RWPE2 (cell line): ENCODE measurements at places on chromosomes 2 and 18.
A peak's percentile ranks its signal among the peaks of the same experiment; 100 is the strongest.

DNA sequence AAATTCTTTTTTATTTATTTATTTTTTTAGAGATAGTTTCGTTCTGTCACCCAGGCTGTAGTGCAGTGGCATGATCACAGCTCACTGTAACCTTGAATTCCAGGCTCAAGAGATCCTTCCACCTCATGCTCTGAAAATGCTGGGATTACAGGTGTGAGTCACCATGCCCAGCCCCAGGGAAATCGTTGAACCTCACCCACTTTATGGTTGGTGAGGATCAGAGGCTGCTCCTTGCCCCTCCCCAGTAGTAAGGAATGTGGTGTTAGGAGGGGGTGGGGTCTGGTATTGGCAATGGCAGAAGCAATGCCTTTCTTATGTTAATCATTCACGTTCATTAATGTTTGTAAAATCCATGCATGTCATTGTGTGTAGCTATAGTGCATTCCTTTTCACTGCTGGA is 161.9 kb downstream of the SUCLG1 start:
- peak; percentile 79 for DNase-seq

- no peak for DNase-seq
Measured at GRCh38 chr2:54228945-54229344, 27.1 kb downstream of the TSPYL6 start.

DNA sequence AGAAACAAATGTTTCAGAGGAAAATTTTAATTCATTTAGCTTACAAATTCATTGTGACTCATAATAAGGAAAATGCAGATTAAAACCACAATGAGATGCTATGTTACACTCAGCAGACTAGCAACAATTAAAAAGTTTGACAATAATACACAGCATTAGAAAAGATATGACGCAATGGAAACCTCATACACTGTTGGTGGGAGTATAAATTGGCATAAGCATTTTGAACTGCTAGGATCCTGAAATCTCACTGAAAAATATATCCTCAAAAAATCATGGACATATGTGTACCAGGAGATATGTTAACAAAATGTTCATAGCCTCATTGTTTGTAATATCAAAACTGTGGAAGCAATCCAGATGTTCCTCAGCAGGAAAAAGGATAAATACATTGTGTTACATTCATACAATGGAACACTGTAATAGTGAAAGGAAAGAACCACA is 13.7 kb downstream of the CALCRL start:
- no peak for DNase-seq

- no peak for DNase-seq
Measured at GRCh38 chr2:240469740-240470139, 34.3 kb downstream of the GPC1 start.

DNA sequence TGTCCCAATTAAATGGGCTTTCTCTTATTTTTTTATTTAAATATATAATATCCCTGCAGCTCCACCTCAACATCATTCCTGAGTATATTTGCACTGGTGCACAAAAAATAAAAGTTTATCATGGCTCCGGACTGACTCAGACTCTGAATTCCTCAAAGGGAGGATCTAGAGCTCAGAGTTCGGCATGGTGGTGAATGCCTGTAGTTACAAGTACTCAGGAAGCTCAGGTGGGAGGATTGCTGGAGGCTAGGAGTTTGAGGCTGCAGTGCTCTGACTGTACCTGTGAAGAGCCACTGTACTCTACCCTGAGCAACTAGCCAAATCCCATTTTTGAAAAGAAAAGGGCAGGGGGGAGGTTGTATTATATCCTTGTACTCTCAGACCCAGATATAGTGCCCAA is 52.8 kb upstream of the NRXN1 start:
- DNase-seq, result no peak

- DNase-seq, result no peak
Measured at GRCh38 chr2:167992278-167992677, 255.1 kb downstream of the STK39 start.

- DNase-seq, result no peak
Measured at GRCh38 chr2:161283926-161284325, 24.3 kb upstream of the PSMD14 start.

DNA sequence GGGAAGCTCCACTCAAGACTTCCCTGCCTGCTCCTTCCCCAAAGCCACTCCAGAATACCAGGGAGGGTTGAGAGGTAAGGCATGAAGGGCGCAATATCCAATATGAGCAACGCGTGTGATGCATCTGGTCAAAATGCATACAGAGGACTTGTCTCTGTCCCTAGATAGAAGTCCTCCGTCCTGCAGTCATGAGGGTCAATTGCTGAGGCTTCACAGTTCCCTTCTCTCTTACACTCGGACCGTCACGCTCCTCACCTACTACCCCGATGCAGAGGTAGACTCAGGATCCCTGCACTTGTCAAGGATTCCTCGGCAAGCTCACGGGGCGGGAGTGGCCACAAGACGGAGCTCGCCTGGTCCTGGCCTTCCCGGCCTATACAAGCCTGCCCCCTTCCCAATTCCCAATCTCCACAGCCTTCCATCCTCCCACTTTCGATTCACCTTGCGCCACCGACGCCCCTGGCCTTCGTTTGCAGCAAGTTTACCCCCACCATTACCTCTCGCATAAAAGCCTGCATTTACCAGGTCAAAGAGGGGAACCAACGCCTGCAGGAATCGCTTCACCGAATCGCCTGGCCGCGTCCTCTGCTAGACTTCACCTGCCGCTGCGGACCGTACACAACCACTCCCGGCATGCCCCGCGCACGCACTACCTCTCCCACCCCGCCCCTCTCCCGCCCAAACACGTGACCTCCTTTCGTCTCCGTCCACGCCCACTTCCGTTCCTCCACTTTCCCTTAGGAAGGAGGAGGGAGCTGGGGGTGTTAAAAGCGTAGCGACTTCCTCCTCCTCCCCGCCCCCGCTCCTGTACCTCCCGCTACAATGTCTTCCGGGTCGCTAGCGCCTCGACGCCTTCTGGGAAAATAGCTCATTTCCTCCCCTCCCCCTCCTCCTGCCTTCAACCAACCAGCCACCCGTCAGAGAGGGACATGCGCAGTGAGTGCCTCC is at the start of gene ORC4:
TSS of gene ORC4 (minus strand) at position 627 of the 948 bp plus-strand sequence. CDS start 44,779 bp downstream, outside the sequence.
- peak; percentile 99 for DNase-seq

GRCh38 chr2:112254466-112255240 is at the start of gene ZC3H8:
TSS of gene ZC3H8 (minus strand) at chr2:112255042. CDS start at chr2:112254981, 61 bp downstream.
- DNase-seq, result peak; percentile 90

DNA sequence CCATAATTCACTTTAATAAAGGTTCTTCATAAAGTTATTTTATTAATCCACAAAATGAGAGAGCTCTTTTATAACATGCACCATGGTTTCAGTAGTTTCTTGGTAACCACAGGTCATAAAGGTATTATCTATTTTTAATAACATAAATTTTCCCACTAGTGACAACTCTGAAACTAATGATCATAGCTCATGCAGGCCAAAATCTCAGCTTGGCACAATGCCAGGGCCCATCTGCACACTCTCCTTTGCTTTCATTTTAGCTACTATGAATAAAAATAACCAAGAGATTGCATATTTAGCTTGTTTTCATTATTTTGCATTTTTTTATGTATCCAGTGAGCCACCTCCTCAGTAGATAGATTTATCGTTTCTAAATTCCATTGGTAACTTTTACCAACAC is 691.8 kb upstream of the CHAC2 start:
- no peak for DNase-seq

DNA sequence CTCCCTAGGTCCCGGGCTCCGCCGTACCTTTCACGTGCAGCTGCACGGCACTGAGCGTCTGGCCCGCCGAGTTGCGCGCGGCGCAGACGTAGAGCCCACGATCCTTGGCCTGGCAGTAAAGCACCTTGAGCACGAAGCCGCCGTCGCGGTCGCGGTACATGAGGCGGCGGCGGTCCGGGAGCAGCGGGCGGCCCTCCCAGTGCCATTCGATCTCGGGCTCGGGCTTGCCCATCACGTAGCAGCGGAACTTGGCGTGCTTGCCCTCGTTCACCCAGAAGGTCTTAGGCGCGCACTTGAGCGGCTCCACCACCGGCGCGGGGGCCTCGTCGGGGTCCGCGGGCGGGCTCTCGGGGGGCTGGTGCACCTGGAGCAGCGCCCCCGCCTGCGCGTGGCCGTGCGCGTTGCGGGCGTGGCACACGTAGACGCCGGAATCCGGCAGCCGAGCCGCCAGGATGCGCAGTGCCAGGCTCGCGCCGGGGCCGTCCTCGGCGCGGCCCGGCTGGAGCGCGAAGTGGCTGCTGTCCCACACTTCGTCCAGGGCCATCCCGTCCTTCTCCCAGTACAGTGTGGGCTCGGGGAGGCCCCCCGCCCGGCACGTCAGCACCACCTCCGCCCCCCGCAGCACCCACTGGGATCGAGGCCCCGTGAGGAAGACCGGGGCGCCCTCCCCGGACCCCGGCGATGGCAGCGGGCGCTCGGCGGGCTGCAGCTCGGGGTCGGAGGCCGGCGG is 980 bp downstream of the OBSL1 start:
- no peak for DNase-seq

DNA sequence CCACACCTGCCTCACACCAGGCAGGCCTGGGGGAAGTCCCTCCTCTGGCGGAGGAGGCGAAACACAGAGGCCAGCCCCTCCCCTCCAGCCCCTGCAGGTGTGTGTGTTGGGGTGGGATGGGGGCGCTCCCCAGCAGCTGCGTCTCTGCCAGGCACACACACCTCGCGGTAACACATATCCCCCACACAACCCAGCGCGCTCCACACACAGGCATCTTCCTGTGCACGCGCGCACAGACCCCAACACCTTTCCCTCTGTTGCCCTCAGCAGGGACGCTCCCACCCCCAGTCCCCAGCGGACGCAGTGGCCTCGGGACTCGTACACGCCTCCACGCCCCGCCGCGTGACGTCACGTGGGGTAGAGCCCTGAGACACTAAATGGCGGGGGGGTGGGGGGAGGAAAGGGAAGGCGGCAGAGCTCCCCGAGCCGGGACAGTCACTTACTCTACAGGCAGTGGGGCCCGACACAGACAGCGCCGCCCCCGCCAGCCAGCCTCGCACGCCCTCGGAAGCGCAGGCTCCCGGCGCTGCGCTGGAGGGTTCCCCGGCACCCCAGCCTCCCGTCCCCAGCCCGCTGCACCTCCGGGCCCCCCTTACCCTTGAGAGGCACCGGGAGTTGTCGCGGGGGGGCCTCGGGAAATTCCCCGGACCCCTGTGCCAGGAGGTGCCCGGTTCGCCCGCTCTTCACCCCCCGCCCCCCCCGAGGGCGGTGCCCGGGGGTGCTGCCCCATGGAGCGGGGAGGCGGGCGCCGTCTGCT is at the start of gene WNT10A:
TSS of gene WNT10A (plus strand) at position 751 of the 757 bp plus-strand sequence. CDS start 144 bp downstream, outside the sequence.
- peak; percentile 48 for DNase-seq

- no peak for DNase-seq
Measured at GRCh38 chr2:171087547-171087946, 73.1 kb downstream of the TLK1 start.

- DNase-seq, result no peak
Measured at GRCh38 chr2:23351388-23352141, 33.4 kb upstream of the KLHL29 start.

- no peak for DNase-seq
Measured at GRCh38 chr2:118838741-118839455, 8.6 kb downstream of the EN1 start.

- DNase-seq, result no peak
Measured at GRCh38 chr2:216652566-216652965, 19.3 kb downstream of the IGFBP2 start.

DNA sequence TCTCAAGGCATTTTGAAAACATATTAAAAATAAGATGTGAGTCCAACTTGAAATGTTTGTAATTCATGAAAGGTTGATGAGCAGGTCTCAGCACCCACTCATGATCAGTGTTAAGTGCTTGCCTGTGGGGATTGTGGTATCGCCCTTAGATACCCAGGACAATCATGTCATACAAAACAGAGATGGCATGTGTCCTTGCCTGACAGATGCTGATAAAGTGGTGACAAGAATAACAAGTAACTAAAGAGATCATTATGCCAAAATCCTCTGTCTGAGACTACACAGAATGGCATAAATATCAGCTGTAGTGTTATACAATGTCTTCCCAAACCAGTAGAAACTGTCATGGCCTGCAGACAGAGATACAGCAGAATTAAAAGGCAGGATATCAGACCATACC is 930.3 kb downstream of the SUCLG1 start:
- no peak for DNase-seq

DNA sequence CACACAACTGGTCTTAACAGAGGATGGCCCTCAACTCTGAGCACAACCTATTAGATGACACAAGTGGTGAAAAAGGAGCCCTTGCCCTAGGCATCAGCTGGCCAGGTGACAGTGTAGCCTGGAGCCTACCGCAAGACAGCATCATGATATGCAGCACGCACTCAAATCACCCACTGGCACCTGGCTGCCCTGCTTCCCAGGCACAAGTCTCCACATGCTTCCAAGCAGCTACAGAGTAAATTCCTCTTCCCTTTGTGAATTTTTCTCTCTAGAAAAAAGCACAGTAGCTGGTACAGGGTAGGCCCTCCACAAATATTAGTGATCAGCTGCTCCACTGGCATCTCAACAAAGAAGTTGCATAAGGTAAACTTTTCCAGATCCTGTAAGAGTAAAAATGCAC is 6.0 kb downstream of the FBXO15 start:
- DNase-seq, result no peak

DNA sequence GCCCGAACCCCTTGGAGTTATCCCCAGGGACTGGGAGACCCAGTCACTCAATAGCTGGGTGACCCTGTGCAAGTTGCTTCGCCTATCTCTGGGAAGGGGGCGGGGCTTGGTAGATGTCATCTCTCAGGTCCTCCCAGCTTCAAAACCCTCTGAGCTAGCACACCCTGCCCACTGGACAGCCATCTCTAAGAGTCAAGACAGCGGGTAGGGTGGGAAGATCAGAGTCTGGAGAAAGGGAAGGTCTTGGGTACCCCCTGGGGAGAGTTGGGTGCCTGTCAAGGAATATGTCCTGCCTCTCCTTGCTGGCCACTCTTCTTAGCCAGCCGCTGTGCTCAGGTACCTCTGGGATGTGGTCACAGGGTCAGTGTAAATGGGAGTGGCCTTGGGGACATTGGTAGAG is 8.0 kb downstream of the GLI2 start:
- no peak for DNase-seq

DNA sequence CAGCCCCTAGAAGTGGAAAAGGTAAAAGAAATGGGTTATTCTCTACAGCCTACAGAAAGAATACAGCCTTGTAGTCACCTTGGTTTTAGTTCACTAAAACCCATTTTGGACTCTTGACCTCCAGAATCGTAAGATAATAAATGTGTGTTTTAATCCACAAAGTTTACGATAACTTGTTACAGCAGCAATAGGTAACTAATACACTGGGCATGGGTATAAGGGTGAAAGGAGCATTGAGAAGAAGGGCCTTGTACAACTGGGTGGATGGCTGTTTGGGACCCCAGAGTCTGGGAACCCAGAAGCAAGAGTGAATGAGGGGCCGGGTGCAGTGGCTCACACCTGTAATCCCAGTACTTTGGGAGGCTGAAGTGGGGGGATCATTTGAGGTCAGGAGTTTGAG is 2.2 kb upstream of the MFSD6 start:
- DNase-seq, result no peak

DNA sequence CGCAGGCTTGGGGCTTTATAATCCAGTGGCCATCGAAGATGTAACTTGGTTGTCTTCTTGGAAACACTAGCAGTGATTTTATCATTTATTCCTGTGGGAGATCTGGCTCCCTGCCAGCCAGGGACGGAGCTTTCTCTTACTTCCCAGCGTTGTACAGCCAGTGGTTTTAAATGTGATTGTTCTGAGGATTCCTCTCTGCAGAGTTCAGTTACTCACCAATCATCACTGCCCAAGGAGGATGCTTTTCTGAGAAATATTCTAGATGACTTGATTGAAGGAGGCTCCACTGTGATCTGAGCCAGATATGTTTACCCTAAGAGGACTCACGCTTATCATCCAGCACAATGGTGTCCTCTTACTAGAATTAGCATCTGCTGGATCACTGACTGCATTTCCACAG is 744.3 kb downstream of the RNF144A start:
- DNase-seq, result no peak
